Activated CD4-positive, alpha-beta memory T cell treated with anti-CD3 and anti-CD28 coated beads for 36 hours (primary cell): ENCODE measurements at places on chromosomes 1 and 21.

GRCh38 chr1:52659851-52660596 lies 27.1 kb downstream of the SHISAL2A start:
- no peak for DNase-seq

DNA sequence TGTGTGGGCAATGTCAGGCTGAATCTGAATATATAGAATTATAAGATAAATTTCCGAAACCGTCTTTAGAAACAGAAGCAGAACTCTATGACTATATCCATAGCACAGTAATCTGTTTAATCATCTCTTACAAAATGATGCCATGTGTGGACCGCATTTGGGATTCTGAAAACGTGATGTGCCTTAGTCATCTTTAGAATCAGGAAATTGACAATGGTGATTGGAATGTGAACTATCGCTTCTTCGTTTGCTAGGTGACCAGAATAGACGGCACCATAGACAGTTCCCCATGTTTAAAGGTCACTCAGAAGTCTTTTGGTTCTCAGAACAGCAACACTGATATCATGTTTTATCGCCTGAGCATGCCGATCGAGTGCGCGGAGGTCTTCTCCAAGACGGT lies 300.3 kb downstream of the ZP4 start:
- DNase-seq: no peak

- no peak for DNase-seq
Measured at GRCh38 chr1:157099633-157100009, at the start of gene ETV3L. Gene ETV3L, minus strand, starts transcription at chr1:157099808. Its CDS starts 285 bp downstream, at chr1:157099523.

DNA sequence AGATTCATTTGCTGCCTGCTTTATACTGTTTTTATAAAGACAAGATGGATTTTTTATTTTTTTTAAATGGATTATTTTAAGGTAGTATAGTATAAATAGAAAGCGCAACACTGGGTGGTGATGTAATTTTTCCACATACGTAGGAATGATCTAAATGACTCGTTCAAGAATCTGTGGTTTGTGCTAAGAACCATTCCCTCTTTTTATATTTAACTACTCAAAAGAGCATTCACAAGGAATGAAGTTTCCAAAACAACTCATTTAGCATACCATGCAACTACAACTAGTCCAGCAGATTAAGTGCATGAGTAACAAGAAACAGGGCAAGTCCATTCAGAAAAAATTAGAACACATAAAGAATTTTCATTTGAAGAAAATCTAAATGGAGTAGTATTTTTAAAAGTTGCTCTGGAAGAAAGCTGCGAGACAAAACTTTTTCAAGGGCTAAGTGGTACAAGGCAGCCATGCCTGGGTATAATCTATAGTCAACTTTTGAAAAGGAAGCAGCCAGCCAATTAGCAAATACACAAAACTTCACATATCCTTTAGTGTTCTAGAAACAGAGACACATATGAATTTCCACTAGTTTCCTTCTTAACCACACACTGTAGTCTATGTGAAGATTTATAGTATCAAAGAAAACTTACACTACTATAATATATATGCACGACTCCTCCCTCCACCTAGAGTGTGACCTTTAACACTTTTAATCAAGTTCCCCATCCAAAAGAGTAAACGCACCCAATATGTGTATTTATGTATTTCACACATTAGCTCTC lies 23.4 kb downstream of the GTF2B start:
- no peak for DNase-seq

DNA sequence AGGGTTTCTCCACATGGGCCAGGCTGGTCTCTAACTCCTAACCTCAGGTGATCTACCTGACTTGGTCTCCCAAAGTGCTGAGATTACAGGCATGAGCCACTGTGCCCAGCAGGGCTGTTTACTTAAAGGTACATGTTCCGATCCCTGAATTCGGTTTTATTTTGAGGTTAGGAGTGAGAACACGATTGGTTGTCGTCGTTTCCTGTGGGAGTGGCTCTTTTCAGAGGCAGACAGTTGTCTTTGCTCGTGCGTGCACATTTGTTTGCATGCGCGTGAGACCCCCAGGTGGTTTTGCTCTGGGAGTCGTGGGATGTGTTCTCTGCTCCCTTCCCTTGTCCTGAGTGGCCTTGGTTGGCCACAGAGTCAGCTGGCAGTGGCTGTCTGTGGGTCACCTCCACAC lies 60.2 kb downstream of the SKI start:
- DNase-seq: peak; percentile 40

- DNase-seq: no peak
Measured at GRCh38 chr1:202976633-202977032, 9.6 kb upstream of the CYB5R1 start.
